ENCODE measurements at places on chromosomes 11 and 22.

DNA sequence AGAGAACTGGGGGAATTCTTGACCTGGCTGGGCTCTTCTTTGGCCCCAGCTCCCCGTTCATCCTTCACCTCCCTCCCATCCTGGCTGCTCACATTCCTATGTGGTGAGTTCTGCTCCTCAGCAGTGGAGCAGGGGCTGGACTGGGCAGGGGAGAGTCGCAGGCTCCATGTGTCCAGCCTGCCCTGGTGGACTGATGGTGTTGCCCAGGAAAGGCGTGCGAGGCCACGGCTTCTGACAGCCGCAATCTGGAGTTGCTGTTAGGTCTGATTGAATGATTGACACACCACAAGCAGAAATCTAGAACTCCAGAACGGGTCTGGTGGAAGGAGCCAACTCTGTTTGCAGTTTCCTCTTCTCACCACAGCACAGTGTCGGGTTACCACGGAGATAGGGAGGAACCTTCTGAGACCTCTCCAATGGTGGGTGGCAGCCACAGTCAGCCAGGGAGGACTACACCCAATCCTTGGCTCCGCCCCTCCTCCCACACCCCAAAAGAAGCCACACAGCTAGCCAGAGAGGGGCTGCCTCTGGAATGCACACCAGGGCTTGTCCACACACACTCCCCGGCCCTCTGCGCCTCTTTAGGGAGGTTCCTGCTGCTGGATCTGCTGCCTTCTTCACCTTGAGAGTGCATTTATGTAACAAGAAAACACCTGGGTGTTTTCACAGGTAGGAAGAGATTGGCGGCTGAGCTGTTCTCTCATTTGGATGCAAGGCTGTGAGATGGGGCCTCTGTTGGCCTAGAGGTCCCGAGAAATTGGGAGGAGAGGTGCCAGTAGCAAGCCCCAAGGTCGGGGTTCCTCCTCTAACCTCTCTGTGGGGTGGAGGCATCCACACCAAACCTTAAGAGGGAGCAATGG is 56.4 kb upstream of the CD44 start:
- DNase-seq: no peak

- no peak for DNase-seq
Measured at GRCh38 chr22:46628756-46629155, 8.6 kb downstream of the GRAMD4 start.

- DNase-seq: no peak
Measured at GRCh38 chr11:16347928-16348685, 8.2 kb downstream of the SOX6 start.

- no peak for DNase-seq
Measured at GRCh38 chr22:40603088-40603605, 33.4 kb downstream of the MRTFA start.

DNA sequence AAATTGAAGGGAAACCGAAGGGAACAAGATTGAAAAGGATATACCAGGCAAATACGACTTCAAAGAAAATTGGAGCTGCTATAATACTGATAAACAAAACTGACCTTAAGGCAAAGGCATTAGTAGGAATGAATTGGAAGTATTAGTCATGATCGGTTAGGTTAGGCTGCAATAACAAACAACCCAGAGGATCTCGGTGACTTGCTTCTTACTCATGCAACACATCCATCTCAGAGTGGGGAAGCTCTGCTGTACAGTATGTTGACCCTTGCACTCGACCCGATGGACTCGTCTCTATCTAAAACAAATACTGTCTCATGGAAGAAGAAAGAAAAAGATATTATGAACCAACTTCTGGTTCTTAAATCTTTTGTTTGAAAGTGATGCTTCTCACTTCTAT is 42.3 kb downstream of the SPATA19 start:
- DNase-seq: no peak

DNA sequence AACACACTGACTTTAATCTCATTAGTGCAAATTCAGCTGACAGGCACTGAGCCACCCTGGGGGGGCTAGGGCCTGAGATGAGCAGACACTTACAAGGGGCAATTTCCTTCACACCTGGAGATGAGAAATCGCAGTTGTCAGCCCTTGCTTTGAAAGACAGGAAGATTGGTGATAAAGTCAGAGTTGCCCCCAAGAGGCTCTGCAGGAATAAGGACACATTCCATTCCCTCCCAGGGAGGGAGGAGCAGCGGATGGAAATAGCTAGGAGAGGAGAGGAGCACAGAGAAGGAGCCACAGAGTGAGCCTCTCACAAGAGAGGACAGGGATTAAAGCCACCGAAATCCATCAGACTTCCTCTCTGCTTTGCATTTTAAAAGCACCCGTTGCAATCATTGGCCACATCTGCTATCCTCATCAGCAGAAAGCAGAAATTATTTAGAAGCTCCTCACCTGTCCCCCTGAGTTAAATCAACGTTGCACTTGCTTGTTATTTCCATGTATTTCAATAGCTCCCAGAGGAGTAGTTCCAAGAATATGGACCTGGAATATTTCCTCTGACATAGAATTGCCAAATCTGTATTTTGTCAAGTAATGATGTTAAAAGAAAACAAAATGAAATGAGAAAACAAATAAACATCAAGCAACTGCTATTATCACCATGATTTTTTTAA is 213.7 kb downstream of the BARX2 start:
- no peak for DNase-seq

DNA sequence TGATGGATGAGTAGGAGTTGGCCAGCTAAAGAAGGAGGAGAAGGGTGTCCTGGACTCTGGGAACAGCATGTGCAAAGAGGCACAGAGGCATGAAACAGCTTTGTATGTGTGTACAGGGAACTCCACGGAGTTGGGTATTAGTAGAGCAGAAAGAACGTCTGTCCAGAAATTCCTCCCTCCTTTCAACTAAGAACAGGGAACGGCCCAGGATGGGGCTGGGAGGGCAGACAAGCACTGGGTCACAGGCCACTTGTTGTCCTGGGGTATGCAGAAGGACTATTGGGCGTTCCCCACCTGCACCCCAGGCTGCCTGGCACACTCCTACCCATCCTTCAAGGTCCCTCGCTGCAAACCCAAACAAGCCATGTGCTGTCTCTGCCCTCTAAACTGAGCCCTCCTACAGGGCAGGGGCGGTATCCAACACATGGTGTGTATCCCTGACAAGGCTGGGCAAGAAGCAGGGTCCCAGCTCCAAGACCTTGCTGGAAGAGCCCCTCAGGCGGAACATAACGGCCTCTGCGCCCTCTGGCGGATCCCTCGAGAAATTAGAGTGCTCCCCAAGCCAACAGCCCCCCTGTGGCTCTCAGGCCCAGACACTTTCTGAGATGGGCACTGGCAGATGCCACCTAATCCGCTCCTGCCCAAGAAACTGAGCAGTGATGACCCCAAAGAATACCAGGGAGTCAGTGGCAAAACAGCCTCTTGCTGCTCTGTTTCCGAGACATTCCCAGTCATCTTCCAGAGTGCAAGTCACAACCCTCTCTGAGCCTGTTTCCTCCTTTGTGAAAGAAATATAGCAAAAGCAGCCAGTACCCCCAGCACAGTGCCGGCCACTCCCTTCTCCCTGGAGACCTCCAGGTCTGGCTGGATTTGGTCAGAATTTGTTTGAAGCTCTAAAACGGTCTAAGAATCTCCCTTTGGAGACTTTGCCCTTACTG is 1.6 kb upstream of the ELFN2 start:
- no peak for DNase-seq

DNA sequence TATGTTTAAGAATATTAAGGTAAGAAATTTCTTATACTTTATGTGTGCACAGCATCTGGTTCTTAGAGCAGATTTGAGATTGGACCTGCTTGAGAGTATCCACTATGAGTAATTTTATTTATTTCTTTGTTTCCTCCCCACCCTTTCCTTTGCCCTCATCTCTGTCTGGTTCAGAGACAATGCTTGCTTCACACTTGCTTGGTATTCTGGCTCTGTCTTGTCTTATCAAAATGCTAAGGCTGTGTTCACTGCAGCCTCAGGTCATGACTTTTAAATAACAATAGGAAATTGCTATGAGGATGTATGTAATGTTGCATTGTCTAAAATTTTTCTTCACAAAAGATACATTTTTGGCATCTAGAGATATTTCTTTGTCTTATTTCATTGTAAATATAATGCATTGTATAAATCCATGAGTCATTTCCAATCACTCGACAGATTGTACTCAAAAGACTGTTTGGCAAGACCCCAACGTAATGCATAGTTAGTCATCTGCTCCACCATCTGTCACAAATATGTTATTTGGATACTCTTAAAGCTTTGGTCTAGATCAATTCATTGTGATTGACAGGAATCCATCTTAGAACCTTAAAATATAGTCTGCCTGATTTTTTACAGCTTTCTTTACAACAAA is 395.7 kb downstream of the AASDHPPT start:
- DNase-seq: no peak
